CD8-positive, alpha-beta memory T cell (primary cell): ENCODE measurements at places on chromosomes 16 and 17.

DNA sequence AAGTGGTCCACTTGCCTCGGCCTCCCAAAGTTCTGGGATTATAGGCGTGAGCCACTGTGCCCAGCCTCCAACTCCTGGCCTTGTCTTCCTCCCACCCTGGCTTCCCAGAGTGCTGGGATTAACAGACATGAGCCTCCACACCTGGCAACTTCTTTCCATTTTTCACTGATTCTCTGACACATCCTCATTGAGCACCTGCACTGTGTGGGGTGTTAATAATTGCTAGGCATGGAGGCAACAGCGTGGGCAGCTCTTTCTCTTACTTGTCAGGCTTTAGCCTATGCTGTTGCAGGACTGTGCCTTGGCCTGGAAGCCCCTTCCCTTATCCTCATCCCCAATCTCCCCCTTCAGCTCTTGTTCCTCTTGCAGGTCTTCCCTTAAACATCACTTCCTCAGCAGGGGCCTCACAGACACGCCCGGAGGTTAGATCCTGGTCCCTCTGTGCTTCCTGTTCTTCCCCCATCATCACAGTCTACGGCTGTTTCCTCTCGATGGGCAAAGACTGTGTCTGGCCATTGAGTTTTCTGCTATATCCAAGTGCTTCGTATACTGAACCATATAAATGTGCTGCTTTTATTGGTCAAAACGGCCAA is 7.9 kb downstream of the QPRT start:
- DNase-seq, result no peak

DNA sequence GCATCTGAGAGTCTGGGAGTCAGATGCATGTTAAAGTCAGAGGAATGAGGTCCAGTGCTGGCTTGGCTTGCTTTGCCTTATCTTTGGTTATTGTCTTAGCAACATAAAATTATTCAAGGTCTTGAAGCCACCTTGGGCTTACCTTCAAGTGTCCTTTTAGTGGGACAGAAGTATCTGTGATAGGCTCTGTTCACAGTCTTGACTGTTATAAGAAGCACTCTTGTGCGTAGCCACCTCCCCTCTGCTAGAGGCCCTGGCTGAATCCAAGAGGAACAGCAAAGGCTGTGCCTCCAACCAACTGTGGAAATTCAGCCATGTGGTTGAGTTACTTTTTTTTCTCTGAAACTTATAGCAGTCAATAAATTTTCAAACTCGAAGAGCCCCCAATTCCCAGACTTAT is 8.6 kb upstream of the MAP3K3 start:
- DNase-seq, result no peak

DNA sequence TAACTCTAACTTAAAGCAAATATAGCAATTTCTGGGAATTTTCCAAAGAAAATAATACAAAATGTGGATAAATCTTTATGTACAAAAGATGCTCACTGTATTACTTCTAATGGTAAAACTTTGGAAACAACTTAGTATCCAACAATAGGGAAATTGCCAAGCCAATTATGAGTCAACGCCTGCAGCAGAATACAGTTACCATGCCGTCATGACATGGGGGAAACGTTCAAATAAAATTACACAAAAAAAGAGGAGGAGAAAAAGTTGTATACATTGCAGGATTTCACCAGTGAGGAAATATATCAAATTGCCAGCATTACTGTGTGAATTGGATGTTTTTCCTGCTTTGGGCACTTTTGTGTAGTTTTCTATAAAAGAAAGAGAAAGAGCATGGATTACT is 469.6 kb downstream of the SOX9 start:
- DNase-seq, result no peak

- DNase-seq, result no peak
These were observed 155.9 kb downstream of the C16orf78 start for GRCh38 chr16:49529411-49530045.

DNA sequence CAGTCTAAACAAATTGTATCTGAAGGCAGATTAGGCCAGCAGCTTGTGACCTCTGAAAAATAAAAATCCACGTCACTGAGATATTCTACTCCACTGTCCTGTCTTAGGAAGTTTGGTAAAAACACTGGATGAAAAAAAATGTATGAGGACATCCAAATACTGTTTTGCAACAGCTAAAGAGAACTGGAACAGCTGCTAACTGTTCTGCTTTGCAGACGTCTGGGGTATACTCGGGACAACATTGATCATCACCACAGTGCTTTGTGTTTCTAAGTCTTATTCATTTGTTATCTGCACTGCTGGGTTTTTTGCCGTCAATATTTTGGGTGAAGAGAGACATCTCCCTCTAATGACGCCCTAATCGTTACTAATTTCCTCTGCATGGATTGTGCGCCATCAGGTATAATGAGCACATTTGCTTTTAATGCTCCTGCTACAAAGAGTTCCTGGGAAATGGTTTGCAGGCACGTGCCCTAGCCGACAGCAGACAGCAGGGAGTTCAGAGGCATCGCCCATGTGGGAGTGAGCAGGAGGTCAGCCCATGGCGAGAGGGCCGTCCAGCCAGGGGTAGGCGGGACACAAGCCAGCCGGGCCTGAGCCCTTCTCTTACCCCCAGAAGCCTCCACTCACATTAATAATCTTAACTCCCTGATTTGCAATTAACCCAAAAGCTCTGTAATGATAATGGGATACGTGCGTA is 87.0 kb downstream of the CBLN1 start:
- no peak for DNase-seq
